ENCODE measurements at places on chromosomes 12 and 14.

DNA sequence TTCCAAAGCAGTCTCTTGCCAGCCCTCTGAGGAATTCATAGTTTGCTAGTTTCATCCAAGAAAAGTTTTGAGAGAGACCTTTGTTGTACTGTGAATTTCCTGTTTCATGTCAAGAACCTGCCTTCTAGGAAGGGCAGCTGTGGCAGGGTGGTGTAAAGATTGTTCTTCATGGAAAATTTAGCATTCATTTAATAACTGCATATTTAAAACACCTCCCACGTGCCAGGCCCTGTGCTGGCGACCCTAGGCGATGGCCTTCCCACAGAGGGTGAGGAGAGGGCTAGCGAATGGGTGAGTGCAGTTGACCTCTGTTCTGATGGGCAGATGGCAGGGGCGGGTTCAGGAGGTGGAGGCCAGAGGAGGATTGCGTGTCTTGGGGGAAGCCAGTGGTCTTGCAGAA lies 43.2 kb downstream of the MLXIP start:
- no peak for DNase-seq

- no peak for DNase-seq
Measured at GRCh38 chr14:68408680-68409079, 384.2 kb downstream of the ZFP36L1 start.

- DNase-seq, result no peak
Measured at GRCh38 chr12:5512601-5512970, 80.7 kb downstream of the NTF3 start.

GRCh38 chr12:131370321-131370720 lies 340.6 kb upstream of the SFSWAP start:
- no peak for DNase-seq
